NB4 (cell line): ENCODE measurements at places on chromosomes 1 and 21.
A peak's percentile ranks its signal among the peaks of the same experiment; 100 is the strongest.

DNA sequence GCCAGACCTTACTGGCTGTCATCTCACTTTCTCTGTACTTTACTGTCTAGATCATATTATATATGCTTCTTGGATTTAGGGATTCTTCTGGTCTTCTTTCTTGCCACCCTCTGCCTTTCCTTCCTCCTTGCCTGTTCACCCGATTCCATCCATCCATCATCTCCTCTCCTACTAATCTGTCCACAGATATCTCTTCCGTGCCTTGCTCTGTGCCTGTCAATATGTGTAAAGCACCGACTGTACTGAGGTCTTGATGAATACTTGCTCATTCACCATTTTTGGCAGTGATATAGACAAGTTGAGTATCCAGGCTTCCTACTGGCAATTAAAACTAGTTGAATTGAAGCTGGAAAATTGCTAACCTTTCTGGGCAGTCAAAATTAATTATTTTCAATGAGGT, 8.1 kb downstream of the FMN2 start:
- no peak for DNase-seq

DNA sequence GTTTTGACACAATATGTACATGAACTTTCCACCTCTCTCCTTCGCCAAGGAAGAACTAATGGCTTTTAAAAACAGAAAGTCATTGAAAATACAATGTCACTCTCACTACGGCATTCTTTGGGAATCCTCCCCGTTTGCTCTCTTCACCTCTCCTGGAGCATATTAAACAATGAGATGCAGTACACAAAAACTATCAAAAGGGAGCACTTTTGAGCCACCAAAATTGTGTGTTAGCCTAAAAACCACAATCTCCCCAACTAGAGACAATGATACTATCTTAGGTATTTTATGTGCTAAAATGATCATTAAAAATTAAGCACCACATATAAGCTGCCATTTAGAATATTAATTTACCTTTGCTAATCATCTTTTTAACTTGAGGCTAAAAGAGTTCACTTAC, 425.5 kb downstream of the KCTD3 start:
- peak; percentile 12 for DNase-seq

DNA sequence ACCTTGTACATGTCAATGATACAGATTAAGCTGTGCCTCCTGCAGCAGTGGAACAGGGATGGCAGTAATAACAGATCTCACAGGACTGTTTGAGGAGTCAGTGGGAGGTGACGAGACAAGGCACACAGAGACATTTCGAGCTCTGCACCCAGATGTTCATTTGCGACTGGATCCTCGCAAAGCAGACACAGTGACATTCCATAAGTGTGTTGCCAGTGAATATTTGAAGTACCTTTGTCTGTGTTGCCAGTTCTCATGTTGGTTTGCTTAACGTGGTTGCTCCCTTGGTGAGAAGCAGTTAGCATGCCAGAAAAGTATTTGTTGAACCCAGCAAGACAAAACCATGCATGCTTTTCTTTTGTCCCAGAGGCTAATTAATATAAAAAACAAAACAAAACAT, 67.0 kb downstream of the NID1 start:
- DNase-seq, result no peak

GRCh38 chr1:201185527-201186128, 5.0 kb upstream of the IGFN1 start:
- no peak for DNase-seq

- DNase-seq, result no peak
Measured at GRCh38 chr21:41966041-41966833, 12.4 kb upstream of the C2CD2 start.

- peak; percentile 48 for DNase-seq
Measured at GRCh38 chr1:236284291-236284721, 2.5 kb upstream of the ERO1B start.

GRCh38 chr1:207817778-207818751, 66.2 kb downstream of the CD46 start:
- DNase-seq, result no peak

DNA sequence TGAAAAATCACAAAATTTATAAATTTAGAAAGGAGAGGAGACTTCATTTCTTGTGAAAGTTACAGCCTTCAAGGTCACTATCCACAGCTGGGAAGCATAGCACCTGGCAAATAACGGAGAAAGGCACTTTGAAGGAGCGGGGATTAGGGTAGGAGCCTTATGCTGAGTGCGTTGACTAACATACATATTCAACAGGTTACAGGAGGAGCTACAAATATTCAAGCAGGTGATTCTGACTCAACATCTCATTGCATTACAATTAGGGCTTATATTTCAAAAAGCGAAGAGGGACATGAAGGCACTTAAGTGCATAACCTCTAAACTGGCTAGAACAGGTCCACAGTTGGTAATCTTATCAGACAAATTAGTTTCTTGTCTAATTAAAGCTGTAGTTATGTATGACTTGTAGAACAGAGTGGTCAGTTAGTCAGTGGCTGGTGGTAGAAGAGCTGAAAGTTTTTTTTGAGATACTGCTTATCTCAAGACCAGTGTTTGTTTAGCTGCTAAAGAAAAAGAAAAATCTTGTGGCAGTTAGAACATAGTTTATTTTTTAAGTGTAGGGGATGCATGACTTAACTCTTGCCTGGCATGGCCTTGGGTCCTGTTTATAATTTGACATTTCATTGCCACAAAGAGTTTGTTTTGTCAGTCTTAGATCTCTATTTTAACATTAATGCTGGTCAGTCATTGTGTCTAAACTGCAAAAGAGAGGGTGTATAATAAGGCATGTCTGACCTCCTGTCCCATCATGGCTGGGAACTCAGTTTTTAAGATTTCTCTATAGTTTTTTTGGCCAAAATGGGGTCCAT, 311.5 kb downstream of the DUSP10 start:
- no peak for DNase-seq

DNA sequence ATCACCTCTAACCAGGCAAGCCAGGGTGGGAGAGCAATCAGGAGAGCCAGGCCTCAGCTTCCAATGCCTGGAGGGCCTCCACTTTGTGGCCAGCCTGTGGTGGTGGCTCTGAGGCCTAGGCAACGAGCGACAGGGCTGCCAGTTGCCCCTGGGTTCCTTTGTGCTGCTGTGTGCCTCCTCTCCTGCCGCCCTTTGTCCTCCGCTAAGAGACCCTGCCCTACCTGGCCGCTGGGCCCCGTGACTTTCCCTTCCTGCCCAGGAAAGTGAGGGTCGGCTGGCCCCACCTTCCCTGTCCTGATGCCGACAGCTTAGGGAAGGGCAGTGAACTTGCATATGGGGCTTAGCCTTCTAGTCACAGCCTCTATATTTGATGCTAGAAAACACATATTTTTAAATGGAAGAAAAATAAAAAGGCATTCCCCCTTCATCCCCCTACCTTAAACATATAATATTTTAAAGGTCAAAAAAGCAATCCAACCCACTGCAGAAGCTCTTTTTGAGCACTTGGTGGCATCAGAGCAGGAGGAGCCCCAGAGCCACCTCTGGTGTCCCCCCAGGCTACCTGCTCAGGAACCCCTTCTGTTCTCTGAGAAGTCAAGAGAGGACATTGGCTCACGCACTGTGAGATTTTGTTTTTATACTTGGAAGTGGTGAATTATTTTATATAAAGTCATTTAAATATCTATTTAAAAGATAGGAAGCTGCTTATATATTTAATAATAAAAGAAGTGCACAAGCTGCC, 19.8 kb downstream of the CSF1 start:
- no peak for DNase-seq

DNA sequence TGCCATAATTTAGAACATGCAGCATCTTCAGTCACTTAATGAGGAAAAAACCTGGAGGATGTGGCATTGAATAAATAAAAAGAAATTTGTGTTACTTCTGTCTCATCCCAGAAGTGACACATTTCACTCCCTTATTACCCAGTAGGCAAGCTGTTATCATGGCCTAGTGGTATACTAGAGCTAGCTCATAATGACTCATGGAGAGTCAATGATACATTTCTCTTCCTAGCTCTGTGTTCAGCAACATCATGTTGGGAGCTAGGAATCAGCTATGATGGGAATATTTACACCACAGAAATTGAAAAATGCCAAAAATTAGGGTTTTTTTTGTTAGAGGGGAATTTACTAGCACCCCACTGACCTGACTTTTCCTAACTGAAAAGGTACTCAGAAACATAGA, 182.7 kb downstream of the HMCN1 start:
- DNase-seq, result no peak

GRCh38 chr1:160136121-160136925, 15.1 kb upstream of the ATP1A4 start:
- no peak for DNase-seq

DNA sequence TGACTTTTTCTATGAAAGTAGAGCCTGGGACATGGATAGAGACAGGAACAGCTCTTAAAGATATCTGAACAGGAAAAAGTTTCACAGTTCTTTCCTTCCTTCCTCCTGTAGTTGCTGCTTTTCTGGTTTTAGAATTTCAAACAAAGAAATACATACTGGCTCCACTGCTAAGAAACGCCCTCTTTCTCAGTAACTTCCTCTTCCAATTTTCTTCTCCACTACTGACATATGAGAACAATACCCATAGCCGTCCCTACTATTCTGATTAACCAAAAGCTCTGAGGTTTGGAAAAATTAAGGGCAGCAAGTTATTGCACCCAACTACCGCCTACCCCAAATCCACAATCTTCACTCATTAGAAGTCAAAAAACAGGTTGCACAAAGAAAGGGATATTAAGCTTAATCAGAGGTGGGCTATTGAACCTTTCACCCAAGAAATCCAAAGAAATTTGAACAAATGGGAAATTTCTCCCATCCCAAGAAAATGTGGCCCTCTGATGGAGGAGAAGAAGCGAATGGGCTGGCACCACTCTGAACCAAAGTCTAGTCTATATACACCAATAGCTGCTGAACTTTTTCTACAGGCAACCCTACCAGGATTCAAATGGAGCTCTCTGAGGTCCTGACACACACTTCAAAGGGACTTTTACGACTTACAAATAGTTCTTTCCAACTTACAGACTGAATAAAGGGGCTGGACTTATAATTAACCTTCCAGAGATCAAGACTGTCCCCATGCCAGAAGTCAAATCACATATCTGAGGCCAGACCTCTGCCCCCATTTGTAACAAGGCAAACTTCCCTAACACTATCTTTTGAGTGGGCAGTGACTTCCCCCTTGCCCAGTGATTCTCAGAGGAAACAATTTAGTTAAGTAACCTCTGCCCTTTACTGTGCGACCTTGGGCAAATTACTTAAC, 1.7 kb downstream of the WASF2 start:
- DNase-seq, result peak; percentile 72

- no peak for DNase-seq
Measured at GRCh38 chr1:163038928-163039706, 30.0 kb upstream of the RGS4 start.

DNA sequence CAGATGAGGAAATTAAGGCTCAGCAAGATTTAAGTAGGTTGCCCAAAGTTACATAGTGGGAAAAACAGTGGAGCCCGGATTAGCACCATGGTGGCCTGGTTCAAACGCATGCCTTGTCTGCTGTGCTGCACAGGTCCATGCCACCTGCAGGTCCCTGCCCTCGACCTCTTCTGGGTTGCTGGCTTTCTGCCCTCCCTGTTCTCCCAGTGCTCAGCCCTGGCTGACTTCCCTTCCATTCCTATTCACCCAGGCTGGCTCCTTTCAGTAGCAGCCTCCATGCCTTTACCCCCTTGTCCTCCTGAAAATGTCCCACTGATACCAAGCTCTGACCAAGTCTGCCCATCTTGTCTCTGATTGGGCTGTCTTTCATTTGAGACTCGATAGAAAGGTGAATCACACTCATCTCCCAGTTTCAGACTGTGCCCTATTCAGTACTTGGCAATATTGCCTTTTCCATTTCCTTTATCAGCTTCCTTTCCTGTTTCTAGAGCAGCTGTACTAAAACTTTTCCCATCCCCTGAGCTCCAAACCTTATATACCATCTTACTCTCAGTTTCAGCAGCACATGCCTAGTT, 75.8 kb downstream of the ST3GAL3 start:
- DNase-seq, result no peak

DNA sequence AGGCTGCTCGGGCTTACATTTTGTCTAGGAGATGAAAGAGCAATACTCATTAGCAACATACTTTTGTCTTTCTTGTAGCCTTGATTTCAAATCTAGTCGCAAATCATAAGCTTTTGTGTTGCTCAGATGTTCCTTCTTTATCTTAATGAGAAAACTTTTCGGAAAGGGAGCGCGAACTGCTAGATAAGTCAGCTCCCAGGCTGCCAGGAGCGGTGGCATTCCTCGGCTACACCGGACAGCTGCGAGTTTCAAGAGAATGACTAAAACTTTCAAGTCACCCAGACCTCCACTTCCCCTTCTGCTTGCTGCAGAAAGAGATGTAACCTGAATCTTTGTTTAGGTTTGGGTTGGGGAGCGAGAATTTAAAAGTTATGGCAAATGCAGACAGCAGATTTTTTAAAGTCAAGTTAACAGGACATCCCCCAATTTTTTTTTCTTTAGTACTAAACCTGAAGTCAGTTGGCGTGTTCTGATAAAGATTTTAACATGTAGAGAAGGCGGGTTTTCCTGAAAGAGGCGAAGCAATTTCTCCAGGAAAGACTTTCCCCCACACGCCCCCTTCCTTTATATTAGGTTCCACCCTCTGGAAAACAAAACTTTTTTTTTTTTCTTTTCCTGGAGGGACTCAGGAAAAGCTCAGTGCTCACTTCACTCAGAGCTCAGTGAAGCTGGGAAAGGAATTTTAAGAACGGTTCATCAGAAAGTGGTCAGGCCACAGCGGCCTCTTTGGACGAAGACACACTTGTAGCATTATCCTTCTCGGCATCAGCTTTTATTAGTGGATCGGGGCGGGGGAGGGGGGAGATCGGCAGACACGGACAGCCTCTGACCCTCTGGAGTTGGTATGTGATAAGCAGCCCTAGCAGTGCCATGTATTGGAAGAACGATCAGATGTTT, at the start of gene LHX8:
LHX8 (plus strand) TSS at position 639 of the 897 bp plus-strand sequence. CDS start 2,227 bp downstream, outside the sequence.
- no peak for DNase-seq

DNA sequence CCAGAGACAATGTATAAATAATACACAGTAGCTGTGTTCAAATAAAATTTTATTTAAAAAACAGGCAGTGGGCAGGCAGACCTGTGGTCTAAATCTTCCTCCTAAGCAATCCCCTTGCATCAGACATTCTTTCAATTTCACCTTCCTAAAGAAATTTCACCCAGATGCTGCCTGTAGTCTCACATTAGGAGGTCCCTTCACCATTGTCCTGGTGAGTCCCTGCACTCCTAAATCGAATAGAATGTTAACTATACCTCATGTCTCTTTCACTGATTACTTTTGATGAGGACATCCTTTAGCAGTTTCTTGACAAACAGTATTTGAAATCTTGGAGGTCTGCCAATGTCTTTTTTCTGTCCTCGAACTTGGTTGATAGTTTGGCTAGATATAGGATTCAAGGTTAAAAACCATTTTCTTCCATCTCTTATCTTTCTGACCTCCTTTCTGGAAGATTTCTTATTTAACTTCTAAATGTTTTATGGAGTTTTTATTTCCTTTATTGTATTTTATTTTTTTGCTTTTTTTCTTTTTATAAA, 77.5 kb downstream of the LPGAT1 start:
- no peak for DNase-seq

GRCh38 chr1:183583466-183583865, 6.8 kb downstream of the NCF2 start:
- peak; percentile 62 for DNase-seq

DNA sequence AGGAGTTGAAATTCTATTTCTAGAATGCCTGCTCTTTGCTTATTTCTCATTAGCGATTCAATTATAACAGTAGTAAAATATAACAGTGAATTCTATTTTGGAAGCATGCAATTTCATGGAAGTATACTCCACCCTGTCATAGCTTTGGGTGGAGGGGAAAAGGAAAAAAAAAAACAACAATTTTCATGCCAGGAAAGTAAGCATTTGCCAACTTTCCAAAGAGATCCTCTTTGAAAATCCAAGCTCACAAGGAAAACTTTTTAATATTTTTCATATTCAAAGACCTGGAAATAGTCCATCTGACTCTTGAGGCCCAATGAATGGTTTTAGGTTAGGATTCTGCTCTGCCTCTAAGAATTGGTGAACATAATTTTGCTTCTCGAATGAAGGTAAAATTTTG, 134.5 kb downstream of the PTPN14 start:
- DNase-seq, result no peak
